ENCODE measurements at places on chromosomes 13 and 19.
A peak's percentile ranks its signal among the peaks of the same experiment; 100 is the strongest.

DNA sequence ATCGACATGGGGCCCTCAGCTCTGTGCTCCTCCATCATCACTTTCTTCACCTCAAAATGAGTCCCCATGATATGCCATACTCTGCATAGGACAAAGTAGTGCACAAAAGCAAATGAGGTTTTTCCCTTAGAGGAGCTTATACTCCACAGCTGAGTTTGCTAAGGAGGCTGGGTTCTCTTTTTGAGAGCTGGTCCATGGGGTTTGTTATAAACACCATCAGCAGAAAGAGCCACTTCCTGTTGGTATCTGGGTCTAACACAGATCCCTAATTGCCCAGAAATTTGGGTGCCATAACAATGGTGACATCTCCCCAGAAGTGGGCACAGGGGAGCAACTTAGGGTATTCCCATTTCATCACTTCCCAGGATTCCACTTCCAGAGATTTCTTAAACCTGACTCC is 395.7 kb downstream of the FOXO1 start:
- DNase-seq: no peak

- no peak for DNase-seq
These were observed 204.0 kb upstream of the GPR12 start for GRCh38 chr13:26964278-26965250.

DNA sequence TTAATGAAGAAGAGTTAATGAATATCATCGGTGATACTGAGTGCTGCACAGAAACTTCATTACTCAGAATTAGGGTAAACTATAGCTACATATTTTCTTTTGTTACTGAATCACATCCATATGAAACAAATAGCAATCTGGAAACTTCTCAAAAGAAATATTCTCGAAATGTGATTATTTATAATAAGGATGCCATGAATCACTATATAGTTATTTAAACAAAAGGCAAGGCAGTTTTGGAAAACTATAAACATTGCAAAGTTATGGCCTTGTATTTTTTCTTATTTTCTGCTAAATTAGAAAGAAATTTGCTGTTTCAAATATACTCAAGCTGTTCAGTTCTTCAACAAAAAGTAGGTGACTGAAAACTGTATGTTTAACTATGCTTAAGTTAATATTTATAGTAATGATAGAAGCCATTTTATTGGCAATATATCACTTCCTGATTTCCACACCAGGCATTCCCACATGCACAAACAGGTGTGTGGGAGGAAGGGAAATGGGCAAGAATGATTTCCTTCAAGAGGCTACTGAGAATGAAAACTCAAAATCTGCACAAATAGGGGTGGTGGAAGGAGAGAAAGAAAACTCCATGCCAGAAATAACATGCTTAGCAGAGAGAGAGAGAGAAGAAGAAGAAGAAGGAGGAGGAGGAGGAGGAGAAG is 74.5 kb upstream of the FRY start:
- no peak for DNase-seq

GRCh38 chr13:20332361-20333096 is 100.4 kb upstream of the GJB6 start:
- DNase-seq: no peak

- no peak for DNase-seq
These were observed 490 bp downstream of the ITPKC start for GRCh38 chr19:40717325-40717879.

GRCh38 chr13:77928909-77929308 is 10.3 kb upstream of the EDNRB start:
- no peak for DNase-seq

- DNase-seq: no peak
These were observed 26.3 kb downstream of the CNFN start for GRCh38 chr19:42363614-42364346.

- no peak for DNase-seq
These were observed 2.8 kb upstream of the DZIP1 start for GRCh38 chr13:95647321-95647720.

DNA sequence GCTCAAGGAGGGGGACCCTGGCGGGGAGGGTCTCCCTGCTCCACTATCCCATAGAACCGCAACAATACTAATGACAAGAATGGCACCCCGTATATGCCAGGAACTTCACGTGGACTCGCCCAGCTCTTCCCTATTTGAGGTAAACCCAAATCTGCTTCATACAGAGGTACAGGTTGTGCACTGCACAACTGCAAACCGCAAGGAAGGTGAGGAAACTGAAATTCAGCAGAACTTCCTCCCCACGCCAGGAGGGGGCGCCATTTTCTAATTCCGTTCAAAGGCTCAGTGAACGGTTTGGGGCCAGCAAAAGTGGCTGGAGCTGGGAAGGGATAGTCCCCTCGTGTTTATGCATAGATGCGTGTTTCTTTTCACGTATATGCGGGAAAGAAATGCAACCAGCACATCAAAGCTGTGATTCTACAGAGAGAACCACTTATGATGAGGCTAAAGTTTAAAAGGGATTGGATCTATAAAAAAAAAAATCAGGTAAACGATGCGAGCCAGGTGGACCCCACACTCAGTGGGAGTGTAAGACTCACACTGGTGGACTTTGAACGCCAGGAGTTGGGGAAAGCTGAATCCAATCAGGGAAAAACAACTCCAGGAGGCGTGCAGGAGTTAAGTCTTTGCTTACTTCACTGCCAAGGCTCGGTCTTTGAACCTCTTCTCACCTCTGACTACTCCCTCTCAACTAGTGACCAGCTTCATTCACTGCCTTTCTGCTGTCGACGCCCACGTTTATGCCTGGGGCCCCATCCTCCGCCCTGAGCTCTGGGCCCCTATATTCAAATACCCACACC is 20.3 kb downstream of the C19orf81 start:
- DNase-seq: peak; percentile 6

GRCh38 chr19:2045501-2046045 is 5.5 kb downstream of the MKNK2 start:
- DNase-seq: no peak

DNA sequence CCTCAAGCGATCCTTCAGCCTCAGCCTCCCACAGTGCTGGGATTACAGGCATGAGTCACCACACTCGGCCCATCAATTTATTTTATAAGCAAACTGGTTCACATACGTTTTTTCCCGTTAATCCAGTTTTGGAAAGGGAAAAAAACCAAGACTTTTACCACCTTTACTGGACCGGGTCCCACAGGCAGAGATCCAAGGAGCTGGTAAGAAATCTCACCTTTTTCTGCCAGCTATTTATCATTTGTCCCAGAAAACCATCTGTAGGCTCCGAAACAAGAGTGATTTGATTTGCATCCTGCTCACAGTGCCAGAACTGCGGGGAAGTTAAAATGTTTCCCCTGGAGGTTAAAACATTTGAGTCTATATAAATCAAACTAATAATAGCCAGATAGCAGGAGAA is 6.3 kb upstream of the FUT2 start:
- no peak for DNase-seq

DNA sequence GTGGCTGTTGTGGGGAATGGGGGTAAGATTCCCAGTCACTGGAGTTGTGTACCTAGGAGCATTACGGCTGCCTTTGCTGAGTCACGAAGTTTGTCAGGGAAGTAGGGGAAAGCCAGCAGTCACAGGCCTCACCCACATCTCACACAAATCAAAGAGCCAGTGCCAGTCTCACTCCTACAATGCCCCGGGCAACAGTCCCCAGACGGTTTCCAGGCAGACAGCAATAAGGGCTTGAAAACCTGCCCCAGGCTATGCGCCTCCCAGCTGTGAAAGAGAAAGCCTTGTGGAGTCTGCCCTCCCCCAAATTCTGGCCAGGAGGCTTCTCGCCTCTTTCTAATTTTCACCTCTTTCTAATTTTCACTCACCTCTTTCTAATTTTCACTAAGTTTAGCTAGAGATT is 142.3 kb upstream of the EDNRB start:
- no peak for DNase-seq

DNA sequence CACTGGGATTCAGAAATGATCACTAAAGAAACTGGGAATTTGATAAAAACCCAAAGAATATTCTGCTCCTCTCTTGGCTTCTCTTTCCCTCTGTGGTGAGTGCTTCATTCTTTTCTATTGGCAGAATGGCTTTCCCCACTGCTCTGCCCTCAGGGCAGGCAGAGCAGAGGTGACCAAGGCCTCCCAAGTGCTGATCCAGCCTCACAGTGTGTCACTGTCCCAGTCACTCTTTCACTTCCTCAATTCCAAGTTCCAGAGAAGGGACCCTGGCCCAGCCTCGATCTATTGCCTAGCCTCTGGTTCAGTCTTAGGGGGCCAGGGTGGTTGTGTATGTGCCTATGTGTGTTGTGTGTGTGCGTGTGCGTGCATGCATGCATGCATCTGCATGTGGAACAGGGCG is 180.6 kb upstream of the TMTC4 start:
- no peak for DNase-seq

- no peak for DNase-seq
These were observed 88.0 kb downstream of the SLC10A2 start for GRCh38 chr13:102978168-102978567.

- no peak for DNase-seq
These were observed 24.7 kb downstream of the ATP11A start for GRCh38 chr13:112714376-112715174.

All from cerebellar nuclear complex (tissue), 1 donor.